ENCODE measurements at places on chromosomes 12 and 14. TPM values are rescaled to one million over a fixed set of nuclear protein-coding genes. Genes with fewer than 3 reads are reported as not detected.

Gene SERPINA9
- not detected for total RNA-seq

Gene EFS
- 43.5 TPM for total RNA-seq

Gene CCDC88C
- total RNA-seq, result 46.4 TPM

Gene SRRM4
- 0.96 TPM for total RNA-seq

GRCh38 chr12:57888409-57889157 lies 42.1 kb upstream of the CTDSP2 start:
- DNase-seq, result peak; percentile 34

DNA sequence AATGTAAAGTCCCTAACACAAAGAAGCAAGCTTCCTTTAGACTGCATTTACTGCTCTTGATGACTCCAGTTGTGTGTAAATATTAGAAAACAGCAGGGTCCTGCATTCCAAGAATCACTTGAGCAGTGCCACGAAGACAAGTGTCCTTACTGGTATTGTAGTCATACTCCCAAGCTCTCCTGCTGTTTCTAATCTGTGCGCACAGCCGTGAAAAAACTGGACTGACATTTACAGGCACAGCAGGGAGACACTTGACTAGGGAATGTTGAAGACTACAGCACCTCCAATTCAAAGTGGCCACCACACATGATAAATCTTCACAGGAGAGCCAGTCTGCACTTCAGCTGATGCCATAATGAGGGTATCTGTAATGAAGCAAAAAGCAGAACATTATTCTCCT lies 91.4 kb downstream of the VRK1 start:
- DNase-seq, result no peak

GRCh38 chr12:62191491-62192179 lies 68.6 kb upstream of the USP15 start:
- DNase-seq, result peak; percentile 25

DNA sequence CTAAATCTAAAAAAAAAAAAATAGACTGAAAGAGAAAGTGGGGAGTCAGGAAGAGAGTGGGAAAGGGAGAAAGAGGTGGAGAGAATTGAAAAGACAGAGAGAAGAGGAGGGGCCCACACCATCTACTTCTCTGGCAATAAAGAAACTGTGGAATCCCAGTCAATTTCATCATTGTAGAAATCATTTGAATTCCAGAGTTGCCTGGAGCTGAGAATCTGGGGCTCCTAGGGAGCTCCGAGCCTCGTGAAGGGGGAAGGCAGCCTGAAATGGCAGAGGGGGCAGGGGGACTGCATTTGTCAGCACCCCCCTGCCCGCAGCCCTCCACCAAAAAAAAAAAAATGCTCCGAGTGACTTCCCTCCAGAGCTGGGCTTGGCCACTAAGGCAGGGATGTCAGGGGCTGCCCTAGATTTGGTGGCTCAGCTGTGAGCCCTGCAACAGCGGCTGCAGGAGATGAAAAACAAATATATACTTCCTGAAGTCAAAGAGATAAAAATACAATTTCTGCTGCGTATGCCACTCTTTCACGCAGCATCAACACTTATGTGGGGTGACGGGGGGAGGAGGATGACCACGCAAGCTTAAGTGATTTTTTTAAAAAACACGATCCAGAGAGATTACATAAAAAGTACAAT lies 80.5 kb downstream of the BCL11B start:
- DNase-seq, result no peak

- no peak for DNase-seq
Measured at GRCh38 chr14:39319381-39319780, 85.7 kb downstream of the MIA2 start.

GRCh38 chr12:7197841-7198240 lies 8.4 kb downstream of the PEX5 start:
- no peak for DNase-seq
